HFFc6 (cell line): ENCODE measurements at places on chromosomes 2 and 18.

DNA sequence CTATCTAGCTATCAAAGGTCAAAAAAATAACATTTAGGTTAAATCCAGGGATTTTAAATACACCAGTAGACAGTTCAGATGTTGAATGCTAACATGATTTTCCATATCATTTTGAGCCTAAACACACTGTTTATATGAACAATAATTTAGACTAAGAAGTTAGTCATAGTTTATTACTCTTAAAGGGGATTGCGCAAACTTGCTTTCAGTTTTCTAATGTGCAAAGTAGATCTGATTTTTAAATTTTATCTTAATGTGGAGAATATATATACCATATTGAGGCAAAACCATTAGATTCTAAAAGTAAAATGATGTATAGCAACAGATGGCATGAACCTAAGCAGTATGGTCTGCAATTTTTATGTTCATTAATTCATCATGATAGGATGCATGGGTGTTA is 76.6 kb downstream of the CDH7 start:
- no peak for DNase-seq

DNA sequence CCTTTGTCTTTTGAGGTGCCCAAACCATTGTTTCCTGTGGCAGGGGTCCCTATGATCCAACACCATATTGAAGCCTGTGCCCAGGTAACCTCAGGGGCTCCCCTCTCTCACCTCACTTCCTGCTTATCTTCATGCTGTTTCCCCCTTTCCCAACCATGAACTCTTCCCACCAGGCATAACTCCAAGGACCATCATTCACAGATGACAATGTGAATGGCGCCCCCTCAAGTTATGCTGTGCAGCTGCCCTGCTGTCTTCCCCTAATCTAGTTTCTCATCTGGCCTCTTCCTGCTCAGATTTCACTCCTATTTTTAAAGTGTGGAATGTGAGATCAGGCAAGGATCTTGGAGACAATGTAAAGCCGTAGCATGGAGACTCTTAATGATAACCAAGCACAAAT is 1.4 kb downstream of the GMPPA start:
- peak; percentile 44 for DNase-seq

DNA sequence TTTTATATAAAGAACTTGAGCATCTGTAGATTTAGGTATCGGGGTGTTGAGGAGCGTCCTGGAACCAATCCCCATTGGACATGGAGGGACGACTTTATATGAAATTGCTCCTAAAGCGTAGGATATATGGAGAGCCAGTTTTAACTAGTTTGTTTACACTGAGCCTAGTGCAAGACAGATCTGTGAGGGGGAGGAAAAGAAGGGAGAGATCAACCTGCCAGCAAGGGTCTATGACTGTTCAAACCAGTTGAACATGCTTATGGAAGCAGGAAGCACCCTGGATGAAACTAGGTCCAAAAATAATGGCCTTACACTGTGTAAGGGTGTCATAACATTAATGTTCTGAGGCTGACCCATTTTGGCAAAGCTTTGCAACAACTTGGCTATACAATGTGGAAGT is 34.0 kb upstream of the SLC40A1 start:
- DNase-seq = no peak

DNA sequence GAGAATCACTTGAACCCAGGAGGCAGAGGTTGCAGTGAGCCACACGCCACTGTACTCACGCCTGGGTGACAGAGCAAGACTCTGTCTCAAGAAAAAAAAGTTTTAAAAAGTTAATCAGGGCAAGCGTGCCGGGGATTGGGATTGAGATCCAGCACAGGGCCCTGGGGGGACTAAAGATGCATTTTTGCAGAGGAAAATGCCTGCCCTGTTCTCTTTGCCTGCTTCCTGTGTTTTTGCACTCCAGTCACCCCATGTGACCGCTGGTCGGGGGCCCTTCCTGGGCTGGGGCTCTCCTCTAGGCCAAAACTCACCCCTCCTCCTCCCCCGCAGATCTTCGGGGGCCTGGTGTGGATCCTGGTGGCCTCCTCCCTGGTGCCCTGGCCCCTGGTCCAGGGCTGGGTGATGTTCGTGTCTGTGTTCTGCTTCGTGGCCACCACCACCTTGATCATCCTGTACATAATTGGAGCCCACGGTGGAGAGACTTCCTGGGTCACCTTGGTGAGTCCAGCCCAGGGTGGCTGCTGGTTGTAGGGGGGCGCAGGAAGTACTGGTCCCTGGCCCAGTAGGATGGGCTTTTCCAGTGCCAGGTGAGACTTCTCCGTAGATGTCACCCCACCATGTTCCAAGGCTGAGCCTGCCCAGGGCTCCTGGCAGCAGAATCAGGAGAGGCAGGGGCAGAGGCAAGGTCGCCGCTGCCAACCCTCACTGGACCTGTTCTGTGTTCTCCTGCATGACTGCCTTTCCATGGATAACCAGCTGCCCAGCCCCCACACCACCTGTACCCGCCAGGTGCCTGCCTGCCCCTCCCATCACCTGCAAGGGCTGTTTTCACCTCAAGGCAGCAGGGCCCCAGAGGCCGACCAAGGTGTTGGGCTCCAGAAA is 22.4 kb downstream of the MAL start:
- no peak for DNase-seq

DNA sequence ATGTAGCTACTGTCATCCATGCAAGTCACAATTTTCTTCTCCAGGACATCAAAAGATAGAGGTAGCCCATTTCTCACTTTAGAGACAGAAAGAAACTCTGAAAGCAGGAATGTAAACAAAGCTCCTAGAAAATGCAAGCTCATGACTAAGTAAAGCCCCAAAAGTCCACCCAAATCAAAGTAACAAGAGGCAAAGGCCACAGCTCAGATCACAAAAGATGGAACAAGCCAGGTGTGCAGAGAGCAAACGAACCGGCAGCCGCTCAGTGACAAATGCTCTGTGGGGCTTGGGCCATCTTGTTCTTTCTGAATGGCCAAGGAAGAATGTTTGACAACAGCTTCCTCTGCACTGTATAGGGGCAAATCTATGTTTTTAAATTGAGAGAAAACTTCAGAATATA is 201.0 kb downstream of the CYRIA start:
- no peak for DNase-seq

GRCh38 chr18:37533647-37534584 is 31.7 kb downstream of the CELF4 start:
- DNase-seq = peak; percentile 4

DNA sequence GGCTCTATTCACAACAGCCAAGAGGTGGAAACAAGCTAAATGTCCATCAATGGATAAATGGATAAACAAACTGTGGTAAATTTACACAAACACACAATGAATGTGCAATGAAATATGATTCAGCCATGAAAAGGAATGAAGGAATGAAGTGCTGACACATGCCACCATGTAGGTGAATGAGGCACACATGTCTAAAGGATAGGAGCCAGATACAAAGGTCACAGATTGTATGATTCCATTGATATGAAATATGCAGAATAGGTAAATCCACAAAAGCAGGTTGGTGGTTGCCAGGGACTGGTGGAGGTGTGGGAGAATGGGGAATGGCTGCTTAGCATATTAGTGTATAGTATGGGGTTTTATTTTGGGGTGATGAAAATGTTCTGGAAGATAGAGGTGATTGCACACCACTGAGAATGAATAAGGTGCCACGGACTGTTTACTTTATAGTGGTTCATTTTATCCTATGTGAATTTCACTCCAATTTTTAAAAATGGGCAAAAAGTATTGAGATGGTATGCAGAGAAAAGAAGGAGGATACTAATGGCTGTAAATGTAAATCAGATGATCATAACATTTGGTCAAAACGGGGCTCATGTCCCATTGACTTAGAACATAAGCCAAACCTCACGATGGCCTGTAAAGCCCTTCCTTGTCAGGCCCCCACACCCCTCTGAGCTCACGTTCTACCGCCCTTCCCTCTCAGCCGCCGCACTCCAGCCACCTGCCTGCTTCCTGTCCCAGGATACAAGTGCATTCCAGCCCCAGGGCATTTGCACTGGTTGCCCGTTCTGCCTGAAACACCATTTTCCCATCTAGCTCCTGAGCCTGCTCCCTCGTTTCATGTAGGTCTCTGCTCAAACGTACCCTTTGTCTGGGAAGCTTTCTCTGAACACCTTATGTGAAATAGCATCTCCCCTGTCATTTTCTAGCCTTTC is 165.5 kb downstream of the DDX1 start:
- no peak for DNase-seq

- DNase-seq = no peak
Measured at GRCh38 chr2:16765356-16765755, 99.7 kb upstream of the CYRIA start.

- DNase-seq = no peak
Measured at GRCh38 chr2:216344206-216344949, 27.9 kb downstream of the MARCHF4 start.

- DNase-seq = peak; percentile 4
Measured at GRCh38 chr2:204453730-204454167, 91.5 kb upstream of the PARD3B start.

DNA sequence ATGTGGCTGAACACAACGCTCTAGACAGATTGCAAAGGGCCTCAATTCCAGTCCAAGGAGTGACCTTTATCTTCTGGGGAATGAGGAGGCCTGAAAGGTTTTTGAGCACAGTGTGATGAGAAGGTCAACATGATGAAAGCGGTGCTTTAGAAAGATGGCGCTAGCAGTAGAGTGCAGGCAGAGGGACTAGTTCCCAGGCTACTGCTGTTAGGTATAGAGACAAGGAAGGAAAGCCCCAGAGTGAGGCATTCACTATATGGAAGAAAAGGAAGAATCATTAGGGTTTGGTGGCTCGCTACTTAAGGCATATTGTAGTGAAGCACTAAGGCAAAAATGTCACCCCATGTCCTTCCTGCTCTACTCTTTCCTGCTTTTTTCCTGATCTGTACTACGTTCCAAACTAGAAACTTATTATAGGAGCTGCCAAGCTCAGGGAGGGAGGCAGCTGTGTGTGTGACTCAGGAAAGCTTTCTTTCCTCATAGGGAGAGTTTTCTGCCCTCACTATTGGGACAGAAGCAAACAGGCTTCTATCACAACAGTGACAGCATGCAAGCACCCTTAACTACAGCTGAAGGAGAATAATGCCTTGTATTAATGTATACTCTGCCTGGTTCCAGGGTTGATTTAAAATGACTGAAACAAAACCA is 160.8 kb upstream of the CAVIN2 start:
- DNase-seq = no peak

- DNase-seq = no peak
Measured at GRCh38 chr2:134500211-134500935, 218.4 kb downstream of the TMEM163 start.

GRCh38 chr2:137802038-137802437 is 162.2 kb upstream of the HNMT start:
- no peak for DNase-seq

GRCh38 chr2:30503695-30504052 is 56.6 kb downstream of the LCLAT1 start:
- DNase-seq = no peak

GRCh38 chr2:3747032-3747654 is 43.8 kb downstream of the DCDC2C start:
- no peak for DNase-seq

- no peak for DNase-seq
Measured at GRCh38 chr2:61469424-61470121, 1.3 kb downstream of the USP34 start.

GRCh38 chr18:74963820-74964446 is 245.0 kb downstream of the PTGR3 start:
- peak; percentile 33 for DNase-seq

- no peak for DNase-seq
Measured at GRCh38 chr2:151481744-151482143, 72.0 kb downstream of the RIF1 start.

DNA sequence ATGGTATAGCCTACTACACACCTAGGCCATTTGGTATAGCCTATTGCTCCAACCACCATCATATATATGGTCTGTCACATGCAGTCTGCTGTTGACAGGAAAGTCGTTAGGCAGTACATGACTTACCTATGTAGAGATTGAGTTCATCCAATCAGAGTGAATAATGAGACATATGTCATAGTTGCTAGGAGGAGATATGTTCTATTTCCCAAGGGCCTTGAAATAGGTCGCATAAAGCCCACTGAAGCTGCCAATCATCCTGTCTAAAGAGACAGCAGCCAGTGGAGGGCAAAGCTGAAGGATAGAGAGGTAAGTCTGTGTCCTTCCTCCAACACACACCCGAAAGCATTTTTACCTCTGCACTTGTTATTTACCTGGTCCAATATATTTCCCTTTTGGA is 263.4 kb downstream of the PTPRM start:
- no peak for DNase-seq

DNA sequence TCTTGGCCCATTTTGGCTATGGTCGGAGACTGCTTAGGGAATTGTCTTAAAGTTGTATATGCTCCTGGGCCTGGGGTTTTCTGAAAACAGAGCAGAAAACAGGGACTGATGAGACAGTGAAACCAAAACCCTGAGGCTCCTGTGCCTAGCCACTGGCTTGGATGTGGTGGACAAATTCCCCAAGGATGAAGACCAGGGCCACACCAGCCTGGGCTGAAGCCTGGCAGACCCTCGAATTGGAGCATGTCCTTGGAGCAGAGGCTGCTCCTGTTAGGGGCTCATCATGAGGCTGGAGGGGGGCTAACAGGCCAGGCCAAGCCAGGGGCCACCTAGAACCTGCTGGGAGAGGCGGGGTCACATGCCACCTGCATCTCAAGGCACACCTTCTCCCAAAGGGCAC is 68.1 kb downstream of the STPG4 start:
- no peak for DNase-seq

DNA sequence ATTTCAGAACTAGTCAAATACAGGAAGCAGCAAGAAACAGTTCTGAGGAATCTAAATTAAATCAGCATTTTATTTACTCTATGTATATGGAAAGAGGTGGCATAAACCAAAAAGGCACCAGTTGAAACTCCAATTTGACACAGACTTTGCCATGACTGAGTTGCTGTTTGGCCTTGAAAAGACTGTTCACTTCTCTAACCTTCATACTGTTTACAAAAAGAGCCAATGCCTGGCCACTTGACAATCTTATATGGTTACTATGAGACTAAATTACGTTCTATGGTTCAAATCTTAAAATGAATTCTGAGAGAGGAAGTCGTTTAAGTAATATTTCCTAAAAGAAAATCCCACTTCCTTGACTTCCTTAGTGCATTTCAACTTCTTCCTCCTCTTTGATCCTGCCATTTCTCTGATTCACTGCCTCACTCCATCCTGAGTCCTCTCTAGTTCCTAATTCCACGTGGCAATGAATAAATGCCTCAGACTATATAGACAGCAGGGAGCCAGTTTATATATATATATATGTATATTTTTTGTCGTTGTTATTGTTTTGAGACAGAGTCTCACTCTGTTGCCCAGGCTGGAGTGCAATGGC is 13.2 kb downstream of the CEP76 start:
- DNase-seq = no peak

DNA sequence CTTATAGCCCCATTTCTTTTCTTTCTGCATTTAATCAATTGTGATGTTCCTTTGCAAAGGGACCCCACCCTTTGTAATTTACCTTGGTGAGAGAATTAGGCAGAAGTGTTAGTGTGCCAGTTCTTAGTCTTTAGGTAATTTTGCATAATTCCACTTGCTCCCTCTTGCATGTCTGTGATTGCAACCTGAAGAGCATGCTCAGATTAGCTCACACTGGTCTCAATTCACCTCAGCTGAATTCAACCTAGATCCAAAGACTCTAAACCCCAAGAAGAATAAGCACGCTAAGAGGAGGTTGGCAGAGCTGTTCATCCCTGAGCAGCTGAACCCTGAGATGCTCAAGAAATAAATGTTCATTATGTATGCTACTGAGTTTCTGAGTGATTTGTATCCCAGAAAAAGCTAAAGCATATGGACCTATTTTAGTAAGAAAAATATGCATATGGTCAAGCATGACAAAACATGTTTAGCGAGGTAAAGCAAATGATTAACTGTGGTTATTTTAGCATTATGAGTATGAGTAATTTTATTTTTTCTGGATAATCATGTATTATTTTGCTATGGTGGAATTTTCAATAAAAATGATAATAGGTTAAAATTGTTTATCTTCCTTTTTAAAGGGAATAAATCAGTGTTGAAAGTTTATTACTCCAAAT is 299.2 kb upstream of the ZSWIM2 start:
- no peak for DNase-seq
